ENCODE measurements at places on chromosomes 6 and 20.

- H3K27ac ChIP-seq: no peak overlapping the region
- no peak for DNase-seq
- no peak overlapping the region for H3K4me3 ChIP-seq
- H3K36me3 ChIP-seq: no peaks in the 10 kb centered on the region
- H3K27me3 ChIP-seq: peaks cover 3% of the 10 kb centered on the region
Observed at GRCh38 chr6:110529355-110529754, 52.9 kb upstream of the SLC22A16 start.

DNA sequence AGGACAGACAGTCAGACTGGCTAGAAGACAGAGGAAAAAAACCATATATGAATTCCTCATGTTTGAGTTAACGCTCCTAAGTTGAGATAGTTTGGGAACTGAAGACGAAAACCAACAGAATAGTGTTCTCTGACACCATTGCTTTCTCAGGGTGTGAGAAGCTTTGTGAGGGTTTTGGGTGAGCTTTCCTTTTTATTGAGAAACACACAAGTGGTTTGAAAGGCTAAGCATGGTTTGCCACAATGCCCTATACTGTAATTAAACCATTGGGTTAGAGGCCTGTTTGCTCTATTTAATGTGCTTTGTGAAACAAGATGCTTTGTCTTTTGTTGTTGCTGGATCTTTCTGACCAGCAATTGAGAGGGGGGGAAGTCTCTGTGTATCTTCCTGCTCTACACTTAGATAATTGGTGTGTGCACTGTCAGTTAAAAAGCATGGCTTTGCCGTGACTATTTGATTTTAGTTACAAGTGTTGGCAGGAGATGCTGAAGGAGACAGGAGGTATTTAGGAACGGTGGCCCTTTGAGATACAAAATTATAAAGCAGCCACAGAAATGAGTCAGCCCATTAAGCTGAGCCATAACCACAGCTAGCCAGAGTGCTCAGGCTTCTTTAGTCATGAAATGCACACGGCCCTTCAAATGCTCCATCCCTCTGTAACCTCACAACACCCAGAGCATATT, 273.0 kb upstream of the PREP start:
- no peaks in the 10 kb centered on the region for H3K4me1 ChIP-seq
- H3K27me3 ChIP-seq: no peaks in the 10 kb centered on the region
- H3K4me3 ChIP-seq: no peak overlapping the region
- no peaks in the 10 kb centered on the region for H3K36me3 ChIP-seq
- no peak overlapping the region for H3K27ac ChIP-seq

DNA sequence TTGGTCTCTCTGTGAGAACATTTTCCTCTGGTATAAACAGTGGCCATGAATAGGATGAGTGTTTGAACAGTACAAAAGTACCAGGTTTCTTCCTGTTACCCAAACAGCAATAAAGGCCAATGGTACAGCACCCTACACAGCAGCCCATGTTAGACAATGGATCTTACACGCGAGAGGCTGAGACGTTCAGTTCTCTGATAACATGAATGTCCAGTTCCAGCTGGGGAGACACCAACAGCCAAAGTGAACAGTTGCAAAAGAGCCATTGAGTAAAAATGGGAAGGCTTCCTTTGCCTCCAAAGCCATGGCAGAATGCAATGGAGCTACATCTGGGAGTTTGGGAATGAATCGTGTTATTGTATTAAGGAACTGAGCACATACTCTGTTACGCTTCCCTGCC, 246.8 kb upstream of the SGK1 start:
- DNase-seq: no peak
- H3K4me1 ChIP-seq: no peaks in the 10 kb centered on the region
- H3K36me3 ChIP-seq: no peaks in the 10 kb centered on the region
- H3K4me3 ChIP-seq: no peak overlapping the region

DNA sequence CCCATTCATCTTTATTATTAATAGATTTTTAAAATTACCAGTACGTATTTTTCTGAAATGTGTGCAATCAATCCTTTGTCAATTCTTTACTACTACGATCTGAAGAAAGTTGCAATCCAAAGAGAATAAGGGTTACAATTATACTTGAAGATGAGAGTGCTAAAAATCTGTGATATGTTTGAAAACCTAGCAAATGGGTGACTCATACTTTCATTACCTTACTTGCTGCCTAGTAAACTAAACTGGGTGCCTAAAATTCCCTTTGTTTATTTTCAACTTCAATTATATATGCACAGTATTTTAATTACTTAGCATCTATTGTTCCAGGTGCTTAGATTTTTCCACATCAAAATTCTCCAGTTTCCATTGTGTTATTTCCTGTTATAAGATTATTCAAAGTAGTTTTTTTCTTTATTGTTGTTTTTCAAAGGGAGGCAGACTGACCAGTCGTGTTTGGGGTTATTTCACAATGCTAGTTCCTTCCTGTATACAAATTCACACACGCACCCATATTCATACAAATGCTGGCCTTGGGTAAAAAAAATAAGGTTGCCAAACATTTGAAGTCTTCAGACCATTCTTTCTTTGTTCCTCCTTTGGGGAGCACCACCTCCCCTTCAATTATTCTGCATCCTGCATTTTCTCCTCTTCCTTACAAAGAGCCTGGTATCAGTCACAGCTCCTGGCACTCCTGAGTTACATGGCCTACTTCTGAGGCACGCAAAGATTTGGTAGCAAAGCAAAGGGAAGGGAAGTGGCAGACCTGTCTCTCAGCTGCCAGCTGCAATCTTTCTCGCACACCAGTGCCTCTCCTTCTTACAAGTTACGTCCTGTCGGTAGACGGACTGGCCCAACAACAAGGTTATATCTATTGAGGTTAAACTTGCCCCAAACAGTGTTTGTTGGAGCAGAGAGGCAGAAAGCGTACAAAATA, 16.2 kb upstream of the FAM135A start:
- H3K4me1 ChIP-seq: peaks cover 24% of the 10 kb centered on the region
- H3K27me3 ChIP-seq: peaks cover 3% of the 10 kb centered on the region
- H3K36me3 ChIP-seq: no peaks in the 10 kb centered on the region
- DNase-seq: no peak
- H3K27ac ChIP-seq: peak overlapping the region; percentile 43
- H3K4me3 ChIP-seq: no peak overlapping the region

DNA sequence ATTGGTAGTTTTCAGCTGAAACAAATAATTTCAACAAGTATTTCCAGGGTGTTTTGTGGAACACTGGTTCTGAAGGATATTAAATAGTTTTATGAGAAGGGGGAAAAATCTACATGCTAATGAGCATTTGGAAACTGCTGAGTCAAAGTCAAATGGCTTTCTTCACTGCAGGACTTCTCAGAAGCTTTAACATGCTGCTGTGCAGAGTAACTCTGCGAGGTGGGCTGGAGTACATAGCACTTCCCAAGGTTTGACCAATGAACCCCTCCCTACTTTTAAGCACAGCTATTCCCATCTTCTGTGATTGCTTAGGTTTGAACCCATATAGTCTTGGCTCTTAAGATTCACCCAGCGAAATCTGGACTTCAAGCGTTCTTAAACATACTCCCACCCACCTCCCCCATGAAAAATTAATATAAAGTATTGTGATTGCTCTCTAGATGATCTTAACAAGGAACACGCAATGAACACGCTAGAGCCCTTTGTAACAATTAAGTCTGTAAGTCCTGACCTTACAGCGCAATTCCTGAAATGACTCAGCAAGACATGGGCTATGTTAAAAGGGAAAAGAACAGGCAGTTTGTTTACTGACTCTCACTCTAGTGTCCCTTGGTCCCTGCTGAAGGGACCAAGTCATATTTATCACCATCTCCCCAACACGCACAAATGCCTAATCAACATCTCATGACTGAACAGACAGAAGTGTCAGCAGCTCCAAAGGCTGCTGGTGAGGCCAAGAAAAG, 105.2 kb downstream of the NFATC2 start:
- H3K4me1 ChIP-seq: peaks cover 2% of the 10 kb centered on the region
- H3K4me3 ChIP-seq: no peak overlapping the region
- DNase-seq: no peak

DNA sequence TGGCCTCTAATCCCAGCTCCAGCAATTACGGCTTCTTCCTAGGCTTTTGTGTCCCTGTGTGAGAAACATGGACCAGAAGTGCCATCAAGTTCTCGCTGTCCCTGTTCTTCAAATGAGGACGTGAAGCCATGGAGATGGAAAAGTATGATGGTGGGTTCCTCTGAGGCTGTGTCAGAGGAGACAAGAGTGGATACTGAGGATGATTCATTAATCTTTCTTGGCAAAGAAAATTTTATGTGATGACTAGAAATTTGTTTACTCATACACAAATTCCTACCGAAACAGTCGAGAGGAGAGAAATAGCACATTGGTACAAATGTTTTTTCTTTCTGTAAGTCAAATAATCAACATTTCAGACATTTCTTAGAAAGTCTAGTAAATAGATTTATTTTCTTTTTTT, 35.0 kb upstream of the PNRC1 start:
- H3K4me1 ChIP-seq: peaks cover 9% of the 10 kb centered on the region
- DNase-seq: no peak
- H3K27me3 ChIP-seq: no peaks in the 10 kb centered on the region
- H3K36me3 ChIP-seq: no peaks in the 10 kb centered on the region

GRCh38 chr6:91715171-91715805, 1128.4 kb upstream of the MAP3K7 start:
- H3K4me1 ChIP-seq: peaks cover 2% of the 10 kb centered on the region
- H3K4me3 ChIP-seq: no peak overlapping the region
- no peaks in the 10 kb centered on the region for H3K27me3 ChIP-seq
- DNase-seq: no peak
- no peaks in the 10 kb centered on the region for H3K36me3 ChIP-seq

DNA sequence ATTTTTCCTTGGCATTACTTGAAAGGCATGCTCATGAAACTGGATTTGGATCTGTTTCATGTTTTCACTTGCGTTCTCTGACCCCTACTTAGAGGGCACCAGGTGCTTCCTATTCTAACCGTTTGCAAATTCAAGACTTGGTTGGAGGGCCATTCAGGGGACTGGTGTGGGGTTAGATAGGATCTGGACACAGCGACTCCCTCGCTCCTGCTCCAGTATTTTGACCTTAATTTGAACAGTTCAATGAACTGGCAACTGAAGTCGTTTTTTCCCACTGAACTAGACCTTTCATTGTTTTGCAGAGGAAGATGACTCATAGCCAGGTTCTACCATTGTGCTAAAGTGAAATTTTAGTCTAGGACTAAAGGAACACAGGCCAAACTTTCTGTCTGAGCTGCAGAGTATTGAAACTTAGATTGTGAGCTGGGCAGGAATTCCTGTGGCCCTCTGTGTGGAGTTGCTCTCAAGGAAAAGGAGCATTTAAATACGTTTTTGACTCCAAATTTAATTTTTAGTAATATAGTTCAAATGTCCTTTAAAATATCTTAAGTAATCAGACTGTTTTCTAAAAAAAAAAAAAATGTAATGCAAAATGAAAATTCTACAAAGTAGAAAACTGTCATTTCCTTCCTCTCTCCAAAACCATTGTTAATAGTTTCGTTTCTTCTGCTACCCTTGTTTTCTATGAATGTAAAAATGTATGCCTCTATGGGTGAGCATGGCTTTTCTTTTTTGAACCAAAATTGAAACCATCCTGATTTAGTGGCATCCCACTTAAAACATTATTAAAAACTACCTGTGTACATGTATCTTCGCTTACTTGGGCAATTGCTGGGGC, 64.8 kb downstream of the UTRN start:
- DNase-seq: no peak
- H3K4me1 ChIP-seq: peaks cover 20% of the 10 kb centered on the region
- H3K27me3 ChIP-seq: no peaks in the 10 kb centered on the region
- peaks cover 8% of the 10 kb centered on the region for H3K36me3 ChIP-seq
- no peak overlapping the region for H3K4me3 ChIP-seq

DNA sequence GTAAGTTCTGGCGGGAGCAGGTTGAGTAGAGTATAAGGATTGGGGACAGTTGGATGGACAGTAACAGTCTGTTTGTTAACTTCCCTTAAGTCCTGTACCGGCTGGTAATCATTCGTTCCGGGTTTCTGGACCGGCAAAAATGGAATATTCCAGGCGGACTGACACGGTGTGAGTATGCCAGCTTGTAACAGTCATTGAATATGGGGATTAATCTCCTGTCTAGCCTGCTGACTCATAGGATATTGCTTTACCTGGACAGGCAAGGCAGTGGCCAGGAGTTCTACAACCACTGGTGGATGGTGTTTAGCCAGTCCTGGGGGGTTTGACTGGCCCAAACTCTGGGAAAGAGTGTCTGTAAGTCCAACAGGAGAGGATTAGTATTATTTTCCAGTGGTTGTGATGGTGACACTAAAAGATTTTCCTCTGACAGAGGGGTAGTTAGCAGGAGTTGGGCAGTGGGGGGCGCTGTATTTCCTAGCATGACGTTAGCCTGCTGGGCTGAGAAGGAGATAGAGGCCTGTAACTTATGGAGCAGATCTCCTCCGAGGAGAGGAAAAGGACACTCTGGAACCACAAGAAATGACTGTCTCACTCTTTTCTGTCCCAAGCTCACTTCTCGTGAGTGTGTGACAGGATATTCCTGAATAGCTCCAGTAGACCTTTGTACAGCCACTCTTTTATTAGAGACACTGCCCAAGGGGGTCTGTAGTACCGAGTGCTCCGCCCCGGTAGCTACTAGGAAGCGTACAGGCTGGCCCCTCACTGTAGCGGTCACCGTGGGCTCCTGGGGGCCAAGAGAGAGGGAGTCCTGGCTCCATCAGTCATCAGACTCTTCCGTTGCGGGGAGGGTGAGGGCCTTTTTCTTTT, 152.2 kb downstream of the TRIM27 start:
- no peak for DNase-seq
- H3K4me3 ChIP-seq: no peak overlapping the region
- H3K4me1 ChIP-seq: peaks cover 16% of the 10 kb centered on the region
- no peaks in the 10 kb centered on the region for H3K36me3 ChIP-seq

DNA sequence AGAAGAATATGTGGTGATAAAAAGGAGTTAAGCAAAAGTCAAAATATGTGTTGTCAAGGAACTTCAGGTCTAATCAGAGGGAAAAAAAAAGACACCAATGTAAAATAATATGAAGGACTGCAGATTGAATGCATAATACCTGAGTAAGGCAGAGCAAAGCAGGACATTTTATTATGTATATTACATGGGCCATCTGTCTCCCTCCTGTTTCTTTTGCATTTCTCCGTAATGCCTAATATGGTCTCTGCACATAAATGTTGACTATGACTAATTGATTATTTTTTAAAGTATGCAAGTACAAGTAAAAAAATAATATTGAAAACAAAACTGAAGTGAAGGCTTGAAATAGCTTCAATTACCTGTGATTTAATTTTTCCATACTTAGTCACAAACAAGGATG, 384.7 kb upstream of the MAN1A1 start:
- no peak for DNase-seq
- peaks cover 7% of the 10 kb centered on the region for H3K4me1 ChIP-seq
- H3K36me3 ChIP-seq: no peaks in the 10 kb centered on the region
- H3K27me3 ChIP-seq: peaks cover 32% of the 10 kb centered on the region
- H3K4me3 ChIP-seq: no peak overlapping the region

GRCh38 chr6:80725156-80725930, 618.9 kb downstream of the BCKDHB start:
- peaks cover 7% of the 10 kb centered on the region for H3K4me1 ChIP-seq
- DNase-seq: no peak
- H3K4me3 ChIP-seq: no peak overlapping the region

DNA sequence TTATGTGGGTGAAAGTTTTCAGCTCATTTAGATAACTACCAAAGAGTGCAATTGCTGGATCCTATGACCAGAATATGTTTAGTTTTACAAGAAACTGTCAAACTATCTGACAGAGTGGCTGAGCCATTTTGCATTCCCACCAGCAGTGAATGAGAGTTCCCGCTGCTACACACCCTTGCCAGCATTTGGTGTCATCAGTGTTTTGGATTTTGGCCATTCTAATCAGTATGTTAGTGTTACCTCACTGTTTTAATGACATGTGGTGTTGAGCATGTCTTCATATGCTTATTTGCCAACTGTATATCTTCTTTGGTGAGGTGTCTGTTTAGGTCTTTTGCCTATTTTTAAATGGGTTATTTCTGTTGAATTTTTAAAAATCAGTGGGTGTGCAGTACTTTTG, 120.9 kb downstream of the CFAP61 start:
- no peaks in the 10 kb centered on the region for H3K27me3 ChIP-seq
- no peak overlapping the region for H3K27ac ChIP-seq
- no peaks in the 10 kb centered on the region for H3K36me3 ChIP-seq
- no peak for DNase-seq
- no peaks in the 10 kb centered on the region for H3K4me1 ChIP-seq

Measured in progenitor cell of endocrine pancreas (in vitro differentiated cells).